T-cell (primary cell): ENCODE measurements at places on chromosomes 3 and 15. TPM values are rescaled to one million over a fixed set of nuclear protein-coding genes. Genes with fewer than 3 reads are reported as not detected.

LYZL4 gene
- not detected for total RNA-seq

FBXO40 gene
- not detected for total RNA-seq

DNA sequence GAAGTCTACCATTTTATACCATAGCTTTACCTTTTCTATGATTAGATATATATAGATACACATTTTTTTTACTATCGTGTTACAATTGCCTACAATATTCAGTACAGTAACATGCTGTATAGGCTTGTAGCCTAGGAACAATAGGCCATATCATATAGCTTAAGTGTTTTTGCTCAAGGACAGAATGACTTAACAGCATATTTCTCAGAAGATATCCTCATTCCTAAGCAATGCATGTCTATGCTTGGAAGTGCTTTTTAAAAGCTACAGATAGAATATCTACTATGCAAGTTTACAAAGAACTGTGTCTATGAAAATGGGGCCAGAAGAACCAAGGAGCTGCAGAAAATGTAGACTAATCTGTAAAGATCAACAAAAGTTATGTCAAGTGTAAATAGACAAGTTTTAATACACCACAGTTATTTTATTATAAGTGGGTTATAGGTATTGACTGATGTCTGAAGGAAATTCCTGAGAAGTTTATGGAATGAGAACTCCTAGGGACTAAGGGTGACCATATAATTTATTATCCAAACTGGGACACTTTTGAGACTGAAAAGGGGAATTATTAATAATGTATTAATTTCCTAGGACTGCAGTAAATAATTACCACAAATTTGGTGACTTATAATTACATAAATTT is 138.7 kb upstream of the TGFBR2 start:
- H3K27ac ChIP-seq: no peak overlapping the region
- no peak for DNase-seq
- no peaks in the 10 kb centered on the region for H3K27me3 ChIP-seq
- H3K4me1 ChIP-seq: peaks cover 8% of the 10 kb centered on the region
- no peaks in the 10 kb centered on the region for H3K36me3 ChIP-seq
- no peak overlapping the region for H3K4me3 ChIP-seq

- no peaks in the 10 kb centered on the region for H3K27me3 ChIP-seq
- H3K4me1 ChIP-seq: no peaks in the 10 kb centered on the region
- H3K4me3 ChIP-seq: no peak overlapping the region
- H3K27ac ChIP-seq: no peak overlapping the region
- H3K36me3 ChIP-seq: no peaks in the 10 kb centered on the region
Measured at GRCh38 chr3:128283421-128283820, 130.1 kb downstream of the EEFSEC start.
